Testis (tissue), 5 donors: ENCODE measurements at places on chromosomes 11 and 22. TPM values are rescaled to one million over a fixed set of nuclear protein-coding genes. Genes with fewer than 3 reads are reported as not detected.

DNA sequence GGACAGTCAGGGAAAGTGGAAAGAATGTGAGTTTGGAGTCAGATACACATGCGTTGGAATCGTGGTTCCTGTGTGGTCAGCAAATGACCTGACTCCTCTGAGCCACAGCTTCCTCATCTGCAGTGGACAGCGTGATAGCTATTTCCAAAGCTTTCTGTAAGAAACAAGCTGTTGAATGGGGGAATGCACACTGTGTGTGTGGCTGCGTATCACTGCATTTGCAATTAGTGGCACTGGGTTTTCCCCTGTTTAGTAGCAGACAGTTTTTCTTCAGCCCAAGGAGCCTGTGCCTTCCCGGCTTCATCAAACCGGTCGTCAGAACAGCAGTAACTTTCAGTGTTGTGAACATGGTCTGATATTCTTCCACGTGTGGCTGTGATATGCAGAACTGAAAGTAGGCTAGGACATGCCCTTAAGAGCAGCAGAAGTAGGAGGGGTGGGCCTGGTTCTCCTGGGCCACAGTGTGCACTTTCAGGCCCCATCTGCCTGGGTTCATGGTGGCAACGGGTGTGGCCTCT lies 121.5 kb downstream of the RRAS2 start:
- no peak for DNase-seq
- H3K27ac ChIP-seq = no peak overlapping the region
- no peak overlapping the region for H3K4me3 ChIP-seq
- H3K36me3 ChIP-seq = no peaks in the 10 kb centered on the region
- no peaks in the 10 kb centered on the region for H3K4me1 ChIP-seq
- no peaks in the 10 kb centered on the region for H3K27me3 ChIP-seq

GRCh38 chr22:31339148-31339832 lies 6.9 kb downstream of the PATZ1 start:
- H3K27ac ChIP-seq = no peak overlapping the region
- no peak overlapping the region for H3K4me3 ChIP-seq
- no peaks in the 10 kb centered on the region for H3K27me3 ChIP-seq
- DNase-seq = no peak

GRCh38 chr11:128970598-128971190 lies 28.0 kb upstream of the TP53AIP1 start:
- no peak overlapping the region for H3K4me3 ChIP-seq
- DNase-seq = no peak
- H3K36me3 ChIP-seq = no peaks in the 10 kb centered on the region
- H3K4me1 ChIP-seq = no peaks in the 10 kb centered on the region
- no peak overlapping the region for H3K27ac ChIP-seq

DNA sequence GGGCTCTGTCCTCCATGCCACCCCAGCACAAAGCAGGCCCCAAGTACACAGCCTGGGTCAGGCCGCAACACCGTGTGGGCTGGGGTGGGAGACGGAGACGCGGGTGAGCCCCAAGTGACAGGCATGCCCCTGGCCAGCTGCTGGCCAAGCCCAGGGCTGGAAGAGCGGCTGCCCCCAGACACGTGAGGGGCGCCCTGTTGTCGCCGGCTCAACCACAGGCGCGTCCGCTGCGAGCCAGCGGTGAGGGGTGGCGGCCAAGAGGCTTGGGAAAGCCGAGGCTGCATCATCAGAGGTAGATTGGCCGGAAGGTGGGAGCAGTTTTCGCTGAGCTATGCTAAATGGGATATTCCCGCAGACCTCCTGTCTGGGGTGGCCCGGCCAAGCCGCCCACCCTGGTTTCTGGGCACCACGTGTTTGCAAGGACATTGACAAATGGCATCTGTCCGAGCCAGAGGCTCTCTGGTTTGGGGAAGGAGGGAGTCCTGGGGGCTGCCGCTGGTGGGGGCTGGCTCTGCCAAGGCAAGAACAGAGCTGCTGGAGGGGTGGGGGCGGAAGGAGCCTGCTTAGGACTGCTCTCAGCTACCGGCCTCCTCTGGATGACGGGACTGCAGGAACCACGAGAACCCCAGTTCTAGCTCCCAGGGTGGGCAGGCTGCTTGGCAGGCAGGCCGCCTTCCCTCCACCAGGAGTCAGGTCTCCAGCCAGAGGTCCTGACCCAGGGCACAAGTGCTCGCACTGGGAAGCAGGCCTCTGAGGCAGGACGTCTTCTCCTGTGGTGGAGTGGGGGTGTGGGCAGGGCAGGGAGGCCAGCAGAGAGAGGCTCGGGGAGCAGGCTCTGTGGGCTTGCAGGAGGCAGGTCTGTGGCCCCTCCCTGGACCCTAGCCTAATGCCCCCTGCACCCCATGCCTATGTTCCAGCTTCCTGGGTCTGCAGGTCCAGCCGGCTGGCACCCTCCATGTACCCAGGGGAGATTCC lies 552 bp downstream of the PRR33 start:
- no peak overlapping the region for H3K27ac ChIP-seq
- no peaks in the 10 kb centered on the region for H3K4me1 ChIP-seq
- DNase-seq = no peak
- H3K27me3 ChIP-seq = no peaks in the 10 kb centered on the region
- no peak overlapping the region for H3K4me3 ChIP-seq

The TEF gene
- total RNA-seq = 40.9 TPM

The TREH gene
- 0.62 TPM for total RNA-seq

- H3K36me3 ChIP-seq = no peaks in the 10 kb centered on the region
- no peaks in the 10 kb centered on the region for H3K27me3 ChIP-seq
- DNase-seq = no peak
- no peak overlapping the region for H3K4me3 ChIP-seq
These were observed 5.8 kb downstream of the SCUBE1 start for GRCh38 chr22:43337385-43337784.

DNA sequence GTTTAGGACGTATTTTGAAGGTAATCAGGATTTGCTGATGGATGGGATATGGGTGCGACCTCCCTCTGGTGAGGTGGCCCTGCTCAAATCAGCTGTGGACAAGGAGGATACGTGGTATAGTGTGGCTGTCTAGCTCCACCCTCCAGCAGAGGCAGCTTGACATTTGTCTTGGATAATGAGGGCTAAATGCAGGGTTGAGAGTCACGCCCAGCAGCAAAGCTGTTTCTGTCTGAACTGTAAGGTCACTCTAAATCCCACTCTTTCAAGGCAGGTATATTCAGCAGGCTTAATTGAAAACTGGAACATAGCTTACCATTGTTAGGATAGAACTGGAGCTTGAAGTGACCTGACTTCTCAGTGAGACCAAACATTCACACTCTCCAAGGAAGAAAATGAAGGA lies 98.7 kb downstream of the SWAP70 start:
- H3K27ac ChIP-seq = no peak overlapping the region
- DNase-seq = no peak
- no peaks in the 10 kb centered on the region for H3K36me3 ChIP-seq

DNA sequence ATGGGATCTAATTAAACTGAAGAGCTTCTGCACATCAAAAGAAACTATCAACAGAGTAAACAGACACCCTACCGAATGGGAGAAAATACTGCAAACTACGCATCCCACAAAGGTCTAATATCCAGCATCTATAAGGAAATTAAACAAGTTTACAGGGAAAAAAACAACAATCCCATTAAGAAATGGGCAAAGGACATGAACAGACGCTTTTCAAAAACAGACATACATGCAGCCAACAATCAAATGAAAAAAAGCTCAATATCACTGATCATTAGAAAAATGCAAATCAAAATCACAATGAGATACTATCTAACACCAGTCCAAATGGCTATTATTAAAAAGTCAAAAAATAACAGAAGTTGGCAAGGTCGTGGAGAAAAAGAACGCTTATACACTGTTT lies 117.5 kb downstream of the FCHSD2 start:
- H3K4me3 ChIP-seq = no peak overlapping the region
- no peaks in the 10 kb centered on the region for H3K4me1 ChIP-seq
- H3K36me3 ChIP-seq = no peaks in the 10 kb centered on the region
- H3K27me3 ChIP-seq = no peaks in the 10 kb centered on the region

The ZBTB16 gene
- total RNA-seq = 88.5 TPM

- H3K27me3 ChIP-seq = no peaks in the 10 kb centered on the region
- no peak overlapping the region for H3K4me3 ChIP-seq
- DNase-seq = no peak
- H3K27ac ChIP-seq = no peak overlapping the region
These were observed 2.3 kb downstream of the STT3A start for GRCh38 chr11:125594958-125595357.

The SOX6 gene
- 74.0 TPM for total RNA-seq

The NAALADL1 gene
- total RNA-seq = 16.5 TPM

DNA sequence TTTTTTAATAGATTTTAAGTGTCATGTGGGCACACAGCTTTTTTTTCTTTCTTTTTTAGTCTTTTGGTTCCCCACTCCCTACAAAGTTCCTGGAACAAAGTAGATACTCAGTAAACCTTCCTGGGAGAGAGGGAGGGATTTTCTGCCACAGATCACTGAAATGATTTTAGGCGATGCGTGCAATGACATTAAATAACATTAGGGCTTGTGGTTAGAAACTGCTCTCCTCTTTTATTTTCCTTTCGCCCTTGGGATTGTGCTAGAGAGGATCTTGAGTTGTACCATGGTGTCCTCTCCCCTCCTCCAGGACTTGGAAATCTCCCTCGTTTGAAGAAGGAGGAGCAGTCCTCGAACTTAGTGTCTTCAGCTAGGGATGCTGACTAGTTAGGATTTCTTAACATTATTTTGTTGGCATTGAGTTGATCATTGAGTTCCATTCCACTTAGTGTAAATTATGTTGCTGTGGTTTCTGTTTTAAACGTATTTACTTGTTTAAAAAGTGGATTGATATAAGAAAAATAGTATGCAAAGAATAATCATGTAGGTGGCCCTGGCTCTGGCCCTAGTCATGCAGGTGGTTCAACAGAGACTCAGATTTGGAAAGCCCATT lies 88.4 kb downstream of the TRAF6 start:
- H3K36me3 ChIP-seq = no peaks in the 10 kb centered on the region
- H3K27me3 ChIP-seq = no peaks in the 10 kb centered on the region
- no peak overlapping the region for H3K4me3 ChIP-seq
- no peak overlapping the region for H3K27ac ChIP-seq

The KRTAP5-4 gene
- not detected for total RNA-seq

The C11orf65 gene
- total RNA-seq = 22.1 TPM

DNA sequence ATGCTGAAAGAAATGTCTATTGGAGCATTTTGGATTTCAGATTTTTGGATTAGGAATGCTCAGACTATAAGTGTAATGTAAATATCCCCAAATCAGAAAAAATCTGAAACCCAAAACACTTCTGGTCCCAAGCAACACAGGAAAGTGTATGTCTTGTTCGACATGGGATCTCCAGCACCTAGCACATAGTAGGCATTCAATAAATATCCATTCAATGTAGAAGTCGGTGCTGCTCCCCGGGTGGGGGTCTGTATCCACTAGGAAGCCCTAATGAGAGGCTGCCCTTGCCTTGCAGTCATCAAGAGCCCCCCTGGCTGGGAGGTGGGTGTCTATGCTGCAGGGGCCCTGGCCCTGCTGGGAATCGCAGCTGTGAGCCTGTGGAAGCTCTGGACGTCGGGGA lies 11.4 kb downstream of the SYT12 start:
- no peaks in the 10 kb centered on the region for H3K27me3 ChIP-seq
- H3K27ac ChIP-seq = no peak overlapping the region
- no peaks in the 10 kb centered on the region for H3K4me1 ChIP-seq
- DNase-seq = no peak
- H3K36me3 ChIP-seq = no peaks in the 10 kb centered on the region

GRCh38 chr11:63521896-63522295 lies 14.7 kb upstream of the PLAAT4 start:
- no peaks in the 10 kb centered on the region for H3K4me1 ChIP-seq
- H3K36me3 ChIP-seq = no peaks in the 10 kb centered on the region
- DNase-seq = no peak
- H3K27ac ChIP-seq = no peak overlapping the region

DNA sequence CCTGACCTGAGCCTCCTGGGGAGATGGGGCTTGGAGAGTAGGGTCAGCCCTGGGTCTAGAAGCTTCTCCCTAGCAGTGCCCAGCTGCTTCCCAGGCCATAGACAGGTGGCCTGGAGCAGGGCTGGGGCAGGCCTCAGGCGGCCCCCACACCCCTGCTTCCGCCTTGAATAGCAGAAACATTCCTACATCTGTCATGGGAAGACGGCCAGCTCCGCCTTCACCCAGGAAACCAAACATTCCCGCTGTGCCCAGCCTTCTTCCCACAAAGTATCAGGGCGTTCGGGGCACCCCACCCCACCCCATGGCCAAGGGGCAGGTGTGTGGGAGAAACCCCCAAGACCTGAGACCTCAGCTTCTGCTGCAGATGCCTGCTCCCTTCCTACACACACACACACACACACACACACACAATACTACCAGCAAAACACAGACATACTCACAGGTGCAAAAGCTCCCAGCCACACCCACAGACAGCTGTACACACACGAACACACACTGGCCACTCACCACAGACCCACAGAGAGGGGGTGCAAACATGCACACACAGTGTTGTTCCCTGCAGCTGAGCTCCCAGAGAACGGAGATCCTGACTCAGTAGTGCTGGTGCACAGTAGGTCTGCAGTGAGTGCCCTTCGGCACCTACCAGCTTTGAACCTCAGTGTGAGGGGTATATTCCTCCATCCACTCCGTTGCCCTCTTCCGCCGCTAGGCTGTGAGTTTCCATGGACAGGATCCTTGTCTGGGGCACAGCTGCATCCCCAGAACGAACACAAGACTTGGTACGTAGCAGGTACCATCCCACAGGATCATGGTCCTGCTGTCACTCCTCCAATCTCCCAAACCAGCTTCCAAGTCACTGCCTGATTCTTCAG lies 37.4 kb downstream of the PDGFB start:
- H3K4me1 ChIP-seq = no peaks in the 10 kb centered on the region
- H3K27ac ChIP-seq = no peak overlapping the region
- H3K27me3 ChIP-seq = no peaks in the 10 kb centered on the region
- H3K36me3 ChIP-seq = no peaks in the 10 kb centered on the region
- no peak overlapping the region for H3K4me3 ChIP-seq

DNA sequence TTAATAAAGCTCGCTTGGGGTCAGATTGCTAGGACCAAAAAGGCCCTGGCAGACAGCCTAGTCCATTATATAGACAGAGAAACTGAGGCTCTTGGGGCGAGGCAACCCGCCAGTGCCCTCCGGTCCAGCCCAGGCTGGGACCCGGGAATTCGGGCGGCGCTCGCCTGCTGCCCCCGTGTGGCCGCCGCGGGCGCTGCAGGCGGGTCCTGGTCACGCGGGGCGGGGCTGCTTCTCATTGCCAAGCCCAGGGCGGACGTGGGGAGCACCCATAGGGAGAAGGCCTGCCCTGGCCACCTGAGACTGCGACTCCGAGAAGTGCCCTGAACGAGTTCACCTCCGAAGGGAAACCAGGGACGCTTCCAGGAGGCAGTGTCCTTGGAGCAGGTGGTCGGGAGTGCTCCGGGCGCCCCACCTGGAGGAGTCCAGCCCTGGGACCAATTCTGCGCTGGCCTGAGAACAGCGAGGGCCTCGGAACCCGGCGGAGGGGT lies 36.0 kb upstream of the CSNK1E start:
- H3K4me1 ChIP-seq = no peaks in the 10 kb centered on the region
- DNase-seq = peak; percentile 65
- H3K27me3 ChIP-seq = no peaks in the 10 kb centered on the region
